NCI-H460 (cell line): ENCODE measurements at places on chromosomes 2 and 18.

DNA sequence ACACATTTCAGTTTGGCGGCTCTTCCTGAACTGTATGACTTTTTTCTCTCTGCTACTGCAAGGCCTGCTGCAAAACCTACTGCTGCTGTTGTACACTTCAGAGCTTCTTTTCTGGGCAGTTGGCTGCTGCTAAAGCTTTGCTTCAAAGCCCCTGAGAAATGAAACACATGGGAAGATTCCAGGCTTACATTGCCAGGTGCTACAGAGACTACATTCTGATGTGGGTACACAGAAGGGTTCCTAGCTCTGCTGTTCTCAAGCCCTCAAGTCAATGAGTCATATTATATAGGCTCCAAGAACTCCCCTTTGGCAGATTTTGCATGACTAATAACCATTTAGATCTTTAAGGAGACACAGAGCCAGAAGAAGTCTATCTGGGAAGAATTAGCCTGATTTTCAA, 12.9 kb upstream of the PGAP1 start:
- no peak for DNase-seq

GRCh38 chr18:55351241-55351691, 236.7 kb downstream of the TCF4 start:
- no peak for DNase-seq

DNA sequence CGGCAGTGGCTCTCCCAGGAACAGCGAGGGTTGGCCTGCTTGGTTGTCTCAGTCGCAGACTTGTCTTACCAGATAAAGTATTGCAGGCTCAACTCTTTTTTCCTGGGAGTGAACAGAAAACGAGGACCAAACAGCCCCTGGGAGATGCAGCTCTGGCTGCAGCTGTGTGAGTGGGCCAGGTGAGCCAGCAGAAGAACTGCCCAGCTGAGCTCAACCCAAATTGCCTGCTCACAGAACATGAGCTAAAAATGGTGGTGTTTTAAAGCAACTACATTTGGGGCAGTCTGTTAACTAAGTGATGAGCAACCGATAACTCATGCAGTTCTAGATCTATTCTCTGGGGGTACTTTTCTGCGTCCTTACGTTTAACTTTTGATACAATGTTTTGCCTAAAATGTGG, 161.1 kb upstream of the SIX3 start:
- DNase-seq, result no peak

DNA sequence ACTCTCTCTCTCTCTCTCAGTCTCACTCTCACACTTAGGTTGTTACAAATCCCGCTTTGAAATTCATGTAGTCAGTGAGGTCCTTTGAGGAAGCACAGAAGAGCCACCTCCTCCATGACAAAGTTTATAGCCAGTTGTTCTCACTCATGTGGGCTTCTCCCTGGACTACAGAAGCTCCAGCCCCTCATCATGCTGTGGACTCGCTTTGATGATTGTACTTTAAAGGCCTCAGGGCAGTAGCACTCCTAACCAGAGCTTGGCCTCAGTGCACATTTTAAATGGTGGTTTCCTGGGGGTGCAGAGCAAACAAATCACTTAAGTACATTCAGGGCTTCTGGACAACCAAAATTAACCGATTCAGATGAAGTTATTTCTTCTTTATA, 115.7 kb downstream of the MTCL1 start:
- DNase-seq, result no peak

GRCh38 chr2:176699644-176700043, 430.4 kb downstream of the MTX2 start:
- no peak for DNase-seq

DNA sequence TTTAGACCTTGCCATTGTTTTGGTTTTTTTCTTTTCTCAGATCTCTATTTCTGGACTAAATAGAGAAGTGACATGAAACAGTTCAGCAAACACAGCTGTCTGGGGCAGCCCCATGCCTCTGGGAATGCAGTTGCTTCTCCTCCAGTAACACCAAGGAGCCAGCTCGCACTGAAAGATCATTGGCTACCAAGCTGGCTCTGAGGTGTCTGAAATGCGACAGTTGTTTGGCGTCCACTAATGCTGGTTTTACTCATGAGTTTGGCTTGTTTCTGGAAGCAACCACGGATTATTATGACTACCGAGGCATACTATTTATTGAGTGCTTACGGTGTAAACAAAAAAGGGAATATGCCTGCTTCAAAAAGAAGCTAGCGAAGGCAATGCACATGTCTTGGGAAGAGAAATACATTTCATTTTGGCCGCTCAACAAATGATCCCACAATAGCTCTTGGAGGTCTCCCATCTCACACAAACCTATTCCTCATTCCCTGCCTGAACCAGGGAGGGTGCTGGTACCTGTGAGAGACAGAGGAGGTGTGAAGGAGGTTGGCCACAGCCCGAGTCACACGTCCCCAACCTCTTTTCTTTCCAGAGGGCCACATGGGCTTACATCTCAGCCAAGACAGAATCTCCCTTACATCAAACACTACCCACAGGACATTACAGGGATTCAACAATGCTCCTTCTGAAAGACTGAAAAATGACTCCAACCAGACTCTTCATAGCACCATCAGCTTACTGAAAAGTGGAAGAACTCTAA, 37.5 kb upstream of the NEB start:
- no peak for DNase-seq

- DNase-seq, result no peak
Measured at GRCh38 chr2:2014251-2014771, 270.0 kb upstream of the PXDN start.
